Osteoblast (primary cell): ENCODE measurements at places on chromosomes 2 and 18. TPM values are rescaled to one million over a fixed set of nuclear protein-coding genes. Genes with fewer than 3 reads are reported as not detected.
A peak's percentile ranks its signal among the peaks of the same experiment; 100 is the strongest.

- no peaks in the 10 kb centered on the region for H3K36me3 ChIP-seq
- peaks cover 13% of the 10 kb centered on the region for H3K4me1 ChIP-seq
- peak overlapping the region; percentile 13 for H3K27ac ChIP-seq
- no peak overlapping the region for H3K4me3 ChIP-seq
- no peaks in the 10 kb centered on the region for H3K27me3 ChIP-seq
Measured at GRCh38 chr2:12498704-12499103, 218.0 kb upstream of the TRIB2 start.

DNA sequence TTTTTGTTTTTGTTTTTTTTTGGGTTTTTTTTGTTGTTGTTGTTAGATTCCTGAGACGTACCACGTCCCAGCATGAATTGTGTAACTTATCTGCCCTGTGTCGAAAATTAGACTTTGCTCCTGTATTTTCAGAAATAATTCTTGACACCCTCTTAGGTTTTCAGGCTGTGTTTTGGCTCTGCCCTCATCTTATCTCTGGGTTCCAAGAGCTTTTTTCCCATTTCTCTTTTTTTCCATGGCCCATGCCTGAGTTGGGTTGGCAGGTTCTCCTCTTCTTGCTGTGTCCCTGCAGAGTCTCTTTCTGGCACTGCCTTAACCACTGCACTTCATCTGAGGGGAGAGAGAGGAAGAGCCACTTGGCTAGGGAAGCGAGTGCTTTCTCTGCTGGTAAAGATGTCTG, 42.4 kb downstream of the CTIF start:
- peaks cover 1% of the 10 kb centered on the region for H3K4me1 ChIP-seq
- no peaks in the 10 kb centered on the region for H3K27me3 ChIP-seq
- no peak overlapping the region for H3K27ac ChIP-seq

- peak overlapping the region; percentile 98 for H3K27ac ChIP-seq
- H3K4me3 ChIP-seq: no peak overlapping the region
- peaks cover 46% of the 10 kb centered on the region for H3K4me1 ChIP-seq
- peak; percentile 45 for DNase-seq
- no peaks in the 10 kb centered on the region for H3K27me3 ChIP-seq
- peaks cover 40% of the 10 kb centered on the region for H3K36me3 ChIP-seq
Measured at GRCh38 chr2:47062681-47063537, 92.2 kb downstream of the STPG4 start.

- H3K27ac ChIP-seq: peak overlapping the region; percentile 67
- H3K27me3 ChIP-seq: no peaks in the 10 kb centered on the region
- DNase-seq: peak; percentile 89
- no peak overlapping the region for H3K4me3 ChIP-seq
- H3K4me1 ChIP-seq: peaks cover 45% of the 10 kb centered on the region
Measured at GRCh38 chr2:30235008-30235655, 3.8 kb downstream of the LBH start.

DNA sequence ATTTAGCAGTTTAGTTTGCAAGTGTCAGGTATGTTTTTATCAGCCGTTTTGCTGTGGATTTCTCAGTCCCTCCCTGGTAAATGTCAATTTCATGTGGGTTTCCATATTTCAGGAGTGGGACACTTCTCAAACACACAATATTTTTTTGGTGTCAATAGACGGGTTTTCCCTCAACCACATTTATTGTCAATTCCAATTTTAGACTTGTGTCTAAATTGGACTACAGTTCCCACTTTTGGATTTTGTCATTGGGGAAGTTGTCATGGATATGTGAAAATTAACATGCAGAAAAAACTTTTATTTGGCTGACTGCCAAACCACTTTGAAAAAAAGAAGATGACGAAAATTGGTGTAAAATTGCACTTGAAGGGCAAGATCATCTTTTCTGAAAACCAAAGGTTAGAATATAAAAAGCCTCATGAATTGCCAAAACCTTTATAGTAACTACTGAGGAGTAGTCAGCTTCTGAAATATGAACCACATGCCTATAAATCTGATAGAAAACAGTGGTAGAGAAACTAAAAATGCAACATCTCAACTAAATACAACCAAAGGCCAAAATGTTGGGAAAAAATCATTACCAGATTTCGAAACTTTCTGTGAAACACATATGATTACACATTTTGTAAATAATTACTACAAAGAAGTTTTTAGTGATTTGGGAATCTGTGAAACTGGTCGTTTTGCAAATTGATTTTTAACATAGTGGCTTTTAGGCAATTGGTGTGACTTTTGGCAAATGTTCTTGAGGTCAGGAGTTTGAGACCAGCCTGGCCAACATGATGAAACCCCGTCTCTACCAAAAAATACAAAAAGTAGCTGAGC, 106.4 kb downstream of the BCL2L11 start:
- DNase-seq: no peak
- peak overlapping the region; percentile 42 for H3K27ac ChIP-seq
- H3K4me3 ChIP-seq: no peak overlapping the region
- no peaks in the 10 kb centered on the region for H3K27me3 ChIP-seq

DNA sequence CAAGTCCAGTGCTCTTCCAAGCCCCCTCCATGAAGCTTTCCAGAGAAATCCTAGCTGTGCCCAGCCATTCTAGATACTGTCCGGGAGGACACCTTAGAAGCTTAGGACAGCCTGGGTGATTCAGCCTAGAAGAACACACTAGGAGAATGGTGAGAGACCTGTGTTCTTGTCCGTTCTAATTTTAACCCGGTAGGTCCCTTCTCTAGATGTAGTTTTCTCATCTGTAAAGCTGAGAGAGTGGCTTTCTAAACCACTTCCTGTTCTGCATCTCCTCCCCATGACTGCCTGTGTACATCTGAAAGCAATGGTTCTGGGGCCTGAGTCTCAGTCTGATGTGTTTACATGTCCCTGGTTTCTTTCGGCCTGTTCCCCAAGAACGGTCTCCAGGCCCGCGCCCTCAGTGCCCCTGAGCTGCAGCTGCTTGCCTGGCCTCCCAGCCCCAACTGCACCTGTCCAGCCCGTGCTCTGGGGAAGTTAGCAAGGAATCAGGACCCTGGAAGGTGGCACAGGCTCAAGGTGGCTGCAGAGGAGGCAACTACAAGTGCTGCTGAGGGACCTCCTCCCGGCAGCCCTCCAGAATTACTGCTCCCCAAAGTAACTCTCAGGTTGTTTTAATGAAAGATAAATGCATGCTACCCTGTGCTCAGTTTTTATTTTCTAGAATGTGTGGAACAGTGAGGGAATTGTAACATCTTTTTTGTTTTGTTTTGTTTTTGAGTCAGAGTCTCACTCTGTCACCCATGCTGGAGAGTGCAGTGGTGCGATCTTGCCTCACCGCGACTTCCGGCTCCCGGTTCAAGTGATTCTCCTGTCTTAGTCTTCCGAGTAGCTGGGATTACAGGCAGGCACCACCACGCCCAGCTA, 105.9 kb downstream of the LBH start:
- no peaks in the 10 kb centered on the region for H3K4me1 ChIP-seq
- DNase-seq: no peak
- H3K36me3 ChIP-seq: no peaks in the 10 kb centered on the region
- no peak overlapping the region for H3K27ac ChIP-seq
- no peak overlapping the region for H3K4me3 ChIP-seq

DNA sequence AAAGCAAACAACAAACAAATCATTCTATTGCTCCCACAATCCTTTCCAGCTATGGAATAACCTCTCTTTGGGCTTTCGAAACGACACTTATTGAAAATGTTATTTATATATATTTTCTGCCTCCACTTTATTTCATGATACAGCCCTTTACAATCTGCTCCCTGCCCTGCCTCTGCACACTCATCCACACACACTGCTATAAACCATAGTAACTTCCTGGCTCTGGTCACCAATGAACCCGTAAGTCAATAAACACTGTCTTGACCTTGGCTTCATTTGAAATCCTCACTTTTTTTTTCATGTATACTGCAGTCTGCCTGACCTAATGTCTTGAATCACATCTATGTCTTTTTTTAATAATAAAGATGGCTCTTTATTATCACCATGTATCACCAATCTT, 161.5 kb downstream of the SLC39A10 start:
- no peaks in the 10 kb centered on the region for H3K36me3 ChIP-seq
- H3K27me3 ChIP-seq: no peaks in the 10 kb centered on the region
- DNase-seq: peak; percentile 63
- no peak overlapping the region for H3K4me3 ChIP-seq

DNA sequence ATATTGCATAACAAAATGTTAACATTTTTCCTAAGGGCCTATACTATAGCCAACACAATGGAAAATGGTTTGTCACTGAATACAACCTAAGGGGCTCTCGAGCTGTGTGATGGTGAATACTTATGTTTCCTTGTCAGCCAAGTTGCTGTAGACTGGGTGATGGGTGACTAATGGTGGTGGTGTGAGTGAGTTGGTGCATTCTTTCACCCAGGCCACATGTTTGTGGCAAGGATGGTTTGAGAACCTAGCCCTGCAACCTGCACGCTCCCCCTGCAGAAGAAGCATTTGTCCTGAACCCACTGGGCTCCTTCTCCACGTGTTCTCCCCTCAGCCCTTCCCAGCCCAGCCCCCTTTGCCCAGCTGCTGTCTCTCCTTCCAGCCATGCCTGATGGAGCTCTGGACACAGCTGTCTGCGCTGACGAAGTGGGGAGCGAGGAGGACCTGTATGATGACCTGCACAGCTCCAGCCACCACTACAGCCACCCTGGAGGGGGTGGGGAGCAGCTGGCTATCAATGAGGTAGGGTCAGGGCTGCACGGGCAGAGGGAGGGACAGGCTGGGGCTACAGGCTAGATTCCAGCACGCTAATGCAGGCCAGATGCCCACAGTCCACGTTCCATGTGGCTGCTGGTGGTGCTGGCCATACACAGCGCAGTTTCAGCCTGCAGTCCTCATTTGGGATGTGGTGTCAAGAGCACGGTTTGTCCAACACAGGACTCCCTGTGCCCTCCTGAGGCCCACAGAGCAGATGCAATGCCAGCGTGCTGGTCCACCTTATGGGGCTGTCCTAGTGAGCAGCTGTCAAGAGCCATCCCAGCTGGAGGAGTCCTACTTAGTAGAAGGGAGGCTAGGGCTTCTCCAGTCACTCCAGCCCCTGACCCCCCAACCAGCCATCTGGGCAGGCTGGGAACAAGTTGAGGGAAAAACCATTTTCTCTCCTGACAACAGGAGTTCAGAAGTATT, 65.4 kb downstream of the FAM168B start:
- no peak overlapping the region for H3K4me3 ChIP-seq
- H3K27ac ChIP-seq: no peak overlapping the region
- H3K27me3 ChIP-seq: peaks cover 5% of the 10 kb centered on the region
- H3K4me1 ChIP-seq: no peaks in the 10 kb centered on the region

- H3K27ac ChIP-seq: no peak overlapping the region
- no peak for DNase-seq
- H3K4me3 ChIP-seq: no peak overlapping the region
- no peaks in the 10 kb centered on the region for H3K4me1 ChIP-seq
- no peaks in the 10 kb centered on the region for H3K36me3 ChIP-seq
- no peaks in the 10 kb centered on the region for H3K27me3 ChIP-seq
Measured at GRCh38 chr2:60106836-60107529, 446.5 kb downstream of the BCL11A start.

- DNase-seq: no peak
- H3K36me3 ChIP-seq: no peaks in the 10 kb centered on the region
Measured at GRCh38 chr2:235833971-235834620, 334.1 kb downstream of the GBX2 start.

DNA sequence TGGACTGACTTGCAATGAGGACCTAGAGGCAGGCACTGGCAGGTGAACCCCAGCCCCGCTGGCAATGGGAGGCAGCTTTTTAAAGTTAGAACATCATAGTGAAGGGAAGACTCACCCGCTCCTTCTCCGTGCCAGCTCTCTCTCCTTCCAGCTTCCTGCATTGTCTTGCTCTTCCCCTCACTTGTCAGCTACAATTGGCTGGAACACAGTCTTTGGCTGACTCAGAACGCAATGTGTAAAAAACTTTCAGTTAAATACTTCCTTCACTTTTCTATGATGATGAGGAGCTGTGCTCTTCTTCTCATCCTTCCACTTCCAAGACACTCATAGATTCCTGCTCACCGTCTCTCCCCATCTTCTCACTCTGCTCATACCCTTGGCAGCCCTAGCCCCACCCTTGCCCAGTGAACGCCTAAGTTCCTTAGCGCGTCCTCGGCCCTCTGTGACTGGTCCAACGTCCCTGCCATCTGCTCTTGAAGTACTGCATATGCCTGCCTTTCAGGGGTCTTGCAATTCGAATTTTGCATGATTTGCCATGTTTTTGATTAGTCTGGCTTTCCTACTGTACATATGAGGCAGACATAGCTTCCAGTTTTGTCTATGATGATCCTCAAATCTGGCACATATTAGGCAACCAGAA, 118.0 kb upstream of the TMEM200C start:
- DNase-seq: no peak
- H3K36me3 ChIP-seq: no peaks in the 10 kb centered on the region
- no peak overlapping the region for H3K4me3 ChIP-seq
- no peaks in the 10 kb centered on the region for H3K4me1 ChIP-seq
- H3K27ac ChIP-seq: no peak overlapping the region

DNA sequence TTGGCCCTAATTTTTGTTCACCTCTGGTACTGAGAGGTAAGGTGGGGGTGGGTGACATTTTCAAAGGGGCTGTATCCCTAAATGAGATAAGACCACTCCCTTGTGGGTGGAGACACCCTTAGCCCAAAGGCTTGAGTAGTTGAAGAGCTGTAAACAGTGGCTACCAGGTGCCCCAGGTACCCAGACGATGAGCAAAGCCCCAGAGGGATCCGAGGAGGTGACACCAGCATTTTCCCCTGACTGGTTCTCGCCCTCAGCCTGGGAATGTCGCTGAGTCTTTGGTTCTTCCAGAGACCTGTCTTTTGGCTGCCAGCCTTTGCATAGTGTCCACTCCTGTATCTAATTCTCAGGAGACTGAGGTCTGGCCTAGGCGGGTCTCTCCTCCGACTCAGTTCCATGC, 36.5 kb downstream of the RRM2 start:
- no peak overlapping the region for H3K27ac ChIP-seq
- no peak for DNase-seq
- no peaks in the 10 kb centered on the region for H3K36me3 ChIP-seq
- H3K4me3 ChIP-seq: no peak overlapping the region
- peaks cover 9% of the 10 kb centered on the region for H3K4me1 ChIP-seq

- DNase-seq: no peak
- H3K4me1 ChIP-seq: peaks cover 26% of the 10 kb centered on the region
- H3K4me3 ChIP-seq: peak overlapping the region; percentile 34
- no peaks in the 10 kb centered on the region for H3K36me3 ChIP-seq
- H3K27ac ChIP-seq: peak overlapping the region; percentile 18
- no peaks in the 10 kb centered on the region for H3K27me3 ChIP-seq
Measured at GRCh38 chr2:178863130-178863855, 56.1 kb upstream of the TTN start.

GRCh38 chr2:14015113-14015630, 617.3 kb upstream of the LRATD1 start:
- H3K36me3 ChIP-seq: no peaks in the 10 kb centered on the region
- H3K4me1 ChIP-seq: no peaks in the 10 kb centered on the region
- H3K27me3 ChIP-seq: no peaks in the 10 kb centered on the region
- DNase-seq: no peak
- no peak overlapping the region for H3K27ac ChIP-seq
- H3K4me3 ChIP-seq: no peak overlapping the region

Gene SERPINB3
- not detected in 2 replicates for total RNA-seq

Gene POTEC
- 0.29 and 0.36 TPM in 2 replicates for total RNA-seq

Gene C2orf15
- 0.59 TPM in 1 of 2 replicates, not detected in the other for total RNA-seq

Gene GCG
- total RNA-seq: not detected in 2 replicates

Gene DIPK1C
- not detected in 2 replicates for total RNA-seq

Gene SERPINB2
- total RNA-seq: 0.72 and 1.8 TPM in 2 replicates
